A172 (cell line): ENCODE measurements at places on chromosomes 4 and X. TPM values are rescaled to one million over a fixed set of nuclear protein-coding genes. Genes with fewer than 3 reads are reported as not detected.

DNA sequence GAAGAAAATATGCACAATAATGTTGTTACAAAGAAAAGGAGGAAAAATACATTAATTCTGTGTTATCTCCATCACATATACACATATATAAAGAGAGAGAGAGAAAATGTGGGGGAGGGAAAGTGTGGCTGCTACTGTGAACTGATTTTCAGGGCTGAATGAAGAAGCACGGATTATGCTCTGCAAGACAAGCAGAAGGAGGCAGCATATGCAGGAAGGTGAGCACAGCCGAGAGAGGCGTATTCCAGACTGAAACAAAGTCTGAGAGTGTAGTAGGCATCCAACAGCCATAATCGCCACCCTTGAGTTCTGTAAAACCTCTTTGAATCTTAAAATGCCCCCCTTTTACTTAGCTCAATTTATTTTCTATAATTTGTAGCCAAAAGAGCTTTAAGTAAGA lies 1081.8 kb upstream of the GRID2 start:
- no peak for DNase-seq

DNA sequence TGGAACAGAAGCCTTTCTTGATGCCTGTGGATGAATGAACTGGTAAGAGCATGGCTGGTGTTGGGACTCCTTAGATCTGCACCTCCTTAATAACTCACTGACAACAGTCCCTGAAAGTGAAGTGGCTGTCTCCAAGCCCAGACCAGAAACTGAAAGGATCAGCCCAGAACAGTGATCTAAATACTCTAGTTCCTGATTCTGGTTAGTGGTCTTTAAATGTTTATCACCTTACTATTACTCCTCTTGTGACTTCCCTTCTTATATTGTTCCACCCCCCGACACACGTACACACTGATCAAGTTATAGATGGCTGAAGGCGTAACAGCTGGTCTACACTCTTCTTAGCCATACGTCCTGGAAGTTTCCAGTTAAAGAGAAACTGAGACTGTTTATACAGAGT lies 33.8 kb upstream of the ARMCX2 start:
- DNase-seq = no peak

Gene CLCN4
- 16.8 and 21.9 TPM in 2 replicates for total RNA-seq

Gene SPIN2B
- total RNA-seq = 16.2 and 22.1 TPM in 2 replicates

- peak; percentile 8 for DNase-seq
Observed at GRCh38 chr4:133452678-133453077, 303.6 kb downstream of the PCDH10 start.

GRCh38 chr4:19324184-19324583 lies 927.5 kb upstream of the SLIT2 start:
- no peak for DNase-seq

DNA sequence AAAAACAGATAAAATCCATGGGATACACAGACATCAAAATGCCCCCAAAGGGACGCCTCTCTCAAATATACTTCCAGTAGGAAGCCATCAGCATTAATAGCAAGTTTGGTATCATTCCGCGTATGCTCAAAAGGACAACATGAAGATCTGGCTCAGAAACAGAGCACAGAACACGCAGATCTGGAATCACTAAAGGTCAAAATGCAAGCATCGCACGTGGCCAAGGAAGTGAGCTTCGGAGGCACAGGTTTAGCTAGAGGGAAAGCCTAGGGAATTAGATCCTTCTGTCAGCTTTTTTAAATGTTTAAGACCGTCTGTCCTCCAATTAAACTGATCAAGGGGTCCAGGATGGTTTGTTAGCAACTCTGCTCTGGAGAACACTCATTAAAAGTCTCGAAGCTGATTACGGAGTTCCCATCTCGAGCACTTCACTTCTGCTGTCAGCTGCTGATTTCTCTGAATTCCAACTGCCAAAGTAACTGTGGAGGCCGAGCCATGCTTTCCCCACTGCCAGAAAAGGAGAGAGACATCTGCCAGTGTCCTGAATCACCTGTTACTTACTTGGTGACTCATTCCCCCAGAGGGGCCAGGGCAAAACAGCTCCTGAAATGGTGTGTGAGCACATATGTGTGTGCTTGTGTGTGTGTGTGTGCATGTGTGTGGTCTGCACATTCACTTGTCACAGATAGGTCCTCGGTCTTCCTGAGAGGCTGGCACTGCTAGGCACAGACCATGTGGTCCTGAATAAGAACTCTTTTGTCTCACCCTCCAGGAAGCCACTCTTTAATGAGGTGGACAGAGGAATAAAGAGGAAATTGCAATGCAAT lies 177.7 kb upstream of the PPARGC1A start:
- peak; percentile 61 for DNase-seq
